ENCODE measurements at places on chromosomes 7 and 10. TPM values are rescaled to one million over a fixed set of nuclear protein-coding genes. Genes with fewer than 3 reads are reported as not detected.

The MRPS17 gene
- 13.6 TPM for total RNA-seq

The OLAH gene
- 2.0 TPM for total RNA-seq

The SAP25 gene
- 2.3 TPM for total RNA-seq

The ADCY1 gene
- 3.3 TPM for total RNA-seq

The MBL2 gene
- total RNA-seq = not detected

The PRKG1 gene
- 12.9 TPM for total RNA-seq

The TEX36 gene
- not detected for total RNA-seq

The SUN3 gene
- total RNA-seq = not detected

The MAGI2 gene
- total RNA-seq = 9.7 TPM

The GBX1 gene
- total RNA-seq = not detected

The POLR2J2 gene
- total RNA-seq = 7.1 TPM

The TBRG4 gene
- total RNA-seq = 49.8 TPM

The PDE6C gene
- total RNA-seq = not detected

The CFAP46 gene
- not detected for total RNA-seq

The MSS51 gene
- total RNA-seq = 1.6 TPM
